ENCODE measurements at places on chromosomes 3 and 15.

DNA sequence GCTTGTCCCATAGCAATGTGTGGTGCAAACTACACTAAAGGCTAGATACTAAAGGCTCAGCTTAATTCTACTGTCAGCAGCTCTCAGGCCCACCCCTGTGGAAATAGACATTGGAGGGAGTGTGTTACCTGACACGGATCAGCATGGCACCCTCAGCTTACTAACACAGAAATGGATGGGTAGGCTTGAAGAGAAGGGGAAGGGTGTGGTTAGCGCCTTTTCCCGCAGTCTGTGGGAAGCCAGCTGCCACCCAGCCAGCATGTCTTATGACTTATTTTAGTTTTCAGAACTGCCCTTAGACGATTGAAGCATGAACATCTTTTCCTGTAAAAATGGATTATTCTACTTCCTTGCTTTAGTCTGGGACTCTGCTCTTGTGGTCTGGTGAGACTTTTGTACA lies 25.8 kb upstream of the ADPGK start:
- DNase-seq = no peak

DNA sequence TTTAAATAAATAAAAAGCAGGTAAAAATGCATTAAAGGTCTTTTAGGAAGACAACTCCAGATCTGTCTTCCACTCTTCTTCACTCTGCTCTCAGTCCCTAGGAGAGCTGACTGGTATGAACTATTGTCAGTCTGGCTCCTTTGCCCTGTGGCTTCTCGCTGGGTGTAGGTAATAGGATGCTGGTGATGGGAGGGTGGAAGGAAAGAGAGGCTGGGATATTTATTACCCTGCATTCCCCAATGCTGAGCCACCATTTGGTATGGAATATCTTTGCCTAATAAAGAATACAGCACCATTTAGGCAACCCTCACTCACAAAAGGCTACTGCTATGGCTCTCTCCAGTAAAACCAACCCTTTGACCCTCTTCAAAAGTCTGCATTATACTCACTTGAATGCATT lies 326.9 kb downstream of the CNTN3 start:
- no peak for DNase-seq

DNA sequence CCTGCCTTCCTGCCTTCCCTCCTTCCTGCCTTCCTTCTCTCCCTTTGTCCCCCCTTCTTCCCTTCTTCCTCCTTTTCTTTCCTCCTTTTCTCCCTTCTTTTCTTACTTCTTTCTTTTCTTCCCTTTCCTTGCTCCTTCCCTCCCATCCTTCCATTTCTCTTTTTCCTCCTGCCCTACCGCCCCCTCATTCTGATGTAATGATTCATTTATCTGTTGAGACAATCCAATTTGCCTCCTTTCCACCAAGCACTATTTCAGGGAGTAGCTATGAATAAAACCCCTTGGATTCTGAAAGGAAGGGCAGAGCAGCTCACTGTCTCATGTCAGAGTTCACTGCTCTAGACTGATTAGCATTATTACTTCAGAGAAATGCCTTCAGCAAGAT lies 462.6 kb downstream of the PDCD6IP start:
- no peak for DNase-seq

DNA sequence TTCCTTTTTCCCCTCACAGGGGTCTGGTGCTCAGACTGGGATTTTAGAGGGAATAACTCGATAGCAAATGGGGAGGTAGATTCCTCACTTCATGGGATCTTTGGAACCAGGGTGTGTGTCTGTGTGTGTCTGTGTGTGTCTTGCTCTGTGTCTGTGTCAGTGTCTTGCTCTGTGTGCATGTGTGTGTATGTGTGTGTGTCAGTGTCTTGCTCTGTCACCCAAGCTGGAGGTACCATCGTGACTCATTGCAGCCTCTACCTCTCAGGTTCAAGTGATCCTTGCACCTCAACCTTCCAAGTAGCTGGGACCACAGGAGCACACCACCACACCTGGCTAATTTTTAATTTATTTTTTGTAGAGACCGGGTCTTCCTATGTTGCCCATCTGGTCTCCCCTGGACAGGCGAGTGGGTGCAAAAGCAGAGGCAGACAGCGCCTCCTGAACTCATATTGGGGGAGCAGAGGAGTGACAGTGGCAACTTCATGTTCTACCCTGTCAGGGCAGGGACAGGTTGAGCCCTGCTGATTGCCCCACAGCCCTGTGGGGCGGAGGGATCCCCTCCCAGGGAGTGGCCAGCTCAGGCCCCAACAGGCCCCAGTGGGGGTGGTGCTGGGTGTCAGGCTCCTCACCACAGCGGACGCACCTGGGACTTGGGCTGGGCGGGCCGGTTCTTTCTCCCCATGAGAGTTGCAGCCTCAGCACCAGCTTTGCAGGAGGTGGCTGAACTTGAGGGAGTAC lies 10.4 kb upstream of the SEMA4B start:
- peak; percentile 88 for DNase-seq

- DNase-seq = no peak
Observed at GRCh38 chr15:40343512-40343911, 2.8 kb upstream of the CCDC9B start.
